ENCODE measurements at places on chromosomes 12 and 14. TPM values are rescaled to one million over a fixed set of nuclear protein-coding genes. Genes with fewer than 3 reads are reported as not detected.
A peak's percentile ranks its signal among the peaks of the same experiment; 100 is the strongest.

The MANSC1 gene
- 10.6 TPM for total RNA-seq

The CLEC6A gene
- 0.11 TPM for total RNA-seq

The KRT78 gene
- not detected for total RNA-seq

The PLXNC1 gene
- total RNA-seq: 2.0 TPM

The SLC39A9 gene
- 44.1 TPM for total RNA-seq

The CKAP4 gene
- 67.8 TPM for total RNA-seq

The LTB4R gene
- 6.9 TPM for total RNA-seq

The SYNE3 gene
- total RNA-seq: 0.34 TPM

The KLHL33 gene
- 0.17 TPM for total RNA-seq

The EID3 gene
- total RNA-seq: 2.5 TPM

DNA sequence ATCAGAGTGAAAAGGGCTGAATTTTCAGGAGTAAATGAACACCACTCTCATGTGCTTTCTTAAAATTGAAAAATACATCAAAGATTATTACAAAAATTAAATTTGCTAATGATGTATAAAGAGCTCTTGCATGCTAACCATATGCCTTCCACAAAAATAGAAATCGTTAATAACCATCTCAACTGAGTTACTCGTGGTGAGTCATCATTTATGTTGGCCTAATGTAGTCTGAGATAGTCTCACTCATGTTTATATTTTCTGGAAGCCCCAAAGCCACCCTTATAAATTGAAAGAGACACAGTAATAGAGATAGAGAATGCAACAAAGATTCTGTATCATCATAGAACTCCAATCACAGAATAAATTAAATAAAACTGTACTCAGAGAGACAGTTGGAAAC, 131.2 kb downstream of the KCNH5 start:
- DNase-seq: no peak

DNA sequence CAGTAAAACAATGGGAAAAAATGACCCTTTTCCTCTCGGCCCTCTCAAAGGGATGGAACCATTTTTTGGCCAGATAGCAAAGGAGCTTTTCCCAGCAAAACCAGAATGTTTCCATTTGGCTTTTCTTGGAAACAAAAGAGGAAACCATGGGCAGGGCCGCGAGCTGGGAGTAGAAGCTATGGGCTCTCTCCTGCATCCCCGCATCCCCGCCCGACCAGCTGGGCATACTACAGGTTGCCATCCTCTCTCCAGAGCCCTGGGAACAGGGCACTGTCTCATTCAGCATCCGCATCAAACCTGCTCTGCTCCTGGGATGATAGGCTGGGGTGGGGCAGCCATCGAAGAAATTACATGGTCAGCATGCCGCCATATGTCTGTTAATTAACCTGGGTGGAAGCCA, 20.9 kb downstream of the CD9 start:
- DNase-seq: no peak

GRCh38 chr14:64208261-64208660, 85.9 kb downstream of the ESR2 start:
- DNase-seq: no peak

DNA sequence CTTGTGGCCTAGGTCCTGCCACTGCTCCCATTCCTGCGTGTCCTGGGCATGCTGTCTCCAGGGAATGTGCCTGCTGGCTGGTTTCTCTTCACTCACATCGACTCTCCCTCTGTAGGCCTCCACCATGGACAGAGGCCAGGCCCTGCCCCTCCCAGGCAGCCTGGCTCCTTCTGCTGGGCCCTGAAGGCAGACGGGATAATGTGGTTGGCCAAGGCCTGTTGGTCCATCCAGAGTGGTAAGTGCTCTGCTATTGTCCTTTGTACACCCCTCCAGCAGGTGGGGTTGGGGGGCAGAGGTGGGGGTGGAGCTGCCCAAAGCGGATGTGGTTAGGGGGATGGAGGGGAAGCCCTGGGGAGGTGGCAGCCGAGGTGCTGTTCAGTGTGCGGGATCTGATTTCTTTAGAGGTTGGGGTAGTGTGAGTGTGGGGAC, 9.5 kb upstream of the NR4A1 start:
- DNase-seq: peak; percentile 42

DNA sequence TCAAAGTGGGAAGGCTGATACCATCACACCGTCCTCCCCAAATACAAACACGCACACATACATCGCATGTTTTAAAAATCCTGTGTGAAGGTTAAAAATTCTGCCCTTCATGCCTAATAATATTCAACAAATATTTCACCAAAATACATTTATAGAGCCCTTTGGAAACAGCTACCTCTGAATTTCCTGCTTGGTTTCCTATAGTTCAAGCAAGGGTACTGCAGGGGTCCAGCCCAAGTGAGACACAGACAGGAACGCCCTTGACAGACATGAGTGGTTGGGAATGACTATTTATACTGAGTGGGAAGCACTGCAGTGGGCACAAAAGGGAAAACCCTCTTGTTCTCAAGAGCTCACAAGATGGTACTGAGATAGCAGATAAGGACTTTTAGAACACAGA, 51.0 kb downstream of the ST8SIA1 start:
- no peak for DNase-seq

DNA sequence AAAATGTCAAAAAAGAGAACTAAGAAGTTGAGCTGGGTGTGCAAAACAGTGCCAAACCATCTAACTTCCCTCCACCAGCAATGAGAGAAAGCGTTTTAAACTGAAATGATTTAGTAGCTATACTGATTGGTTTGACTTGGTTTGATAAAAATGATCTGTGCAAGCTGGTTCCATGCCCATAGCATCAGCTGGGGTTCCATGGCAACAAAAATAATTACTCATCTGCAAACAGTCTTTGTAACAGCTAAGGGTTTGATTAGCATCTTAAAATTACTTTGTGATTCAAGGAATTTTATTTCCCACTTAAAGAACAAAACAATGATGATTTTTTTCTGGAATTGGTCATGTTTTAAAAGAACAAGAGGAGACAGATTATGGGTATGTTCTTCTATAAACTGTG, 15.0 kb upstream of the BICD1 start:
- no peak for DNase-seq

GRCh38 chr12:113464452-113464775, 7.3 kb downstream of the LHX5 start:
- DNase-seq: no peak

- no peak for DNase-seq
These were observed 60.0 kb downstream of the NOC4L start for GRCh38 chr12:132204063-132204792.

- no peak for DNase-seq
These were observed 434.6 kb upstream of the RGS6 start for GRCh38 chr14:71497645-71498086.

GRCh38 chr12:40312982-40313576, 88.3 kb downstream of the LRRK2 start:
- DNase-seq: no peak

DNA sequence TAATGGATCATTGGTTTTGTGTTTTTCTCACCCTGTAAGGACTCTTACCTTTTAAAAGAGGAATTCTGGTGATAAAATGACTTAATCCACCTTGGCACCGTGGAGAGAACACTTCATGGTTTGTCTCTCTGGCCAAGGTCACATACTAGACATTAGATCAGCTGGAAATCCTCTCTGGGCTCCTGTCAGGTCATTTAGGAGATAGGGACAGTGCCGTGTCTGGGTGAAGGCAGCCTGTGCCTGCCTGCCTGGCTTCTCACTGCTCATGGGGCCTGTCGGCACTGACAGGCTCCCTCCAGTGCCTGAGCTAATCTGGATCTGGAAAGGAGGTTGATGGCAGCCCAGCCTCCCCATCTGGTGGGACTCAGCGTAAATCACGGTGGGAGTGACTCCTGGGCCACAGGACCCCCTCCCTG, 5.7 kb downstream of the CRADD start:
- DNase-seq: no peak

DNA sequence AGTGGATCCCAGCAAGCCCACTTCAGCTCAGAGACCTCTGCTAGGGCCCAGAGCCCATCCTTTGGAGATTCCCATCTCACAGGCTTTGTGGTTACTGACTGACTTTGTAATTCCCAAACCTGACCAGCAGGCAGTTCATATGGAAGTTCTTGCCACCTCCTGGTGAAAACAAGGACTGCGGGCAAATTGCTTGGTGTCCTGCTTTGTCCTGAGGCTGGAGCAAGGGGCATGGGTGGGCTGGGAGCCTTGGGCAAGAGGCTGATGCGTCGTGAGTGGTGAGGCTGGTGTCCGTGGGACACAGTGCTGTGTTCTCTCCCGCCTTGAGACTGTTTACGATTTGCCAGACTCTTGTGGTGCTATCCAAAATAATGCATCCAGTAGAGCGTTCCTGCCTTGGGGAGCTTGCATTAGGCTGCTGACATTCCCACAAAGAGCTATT, 91.0 kb downstream of the LRRC74A start:
- peak; percentile 85 for DNase-seq

DNA sequence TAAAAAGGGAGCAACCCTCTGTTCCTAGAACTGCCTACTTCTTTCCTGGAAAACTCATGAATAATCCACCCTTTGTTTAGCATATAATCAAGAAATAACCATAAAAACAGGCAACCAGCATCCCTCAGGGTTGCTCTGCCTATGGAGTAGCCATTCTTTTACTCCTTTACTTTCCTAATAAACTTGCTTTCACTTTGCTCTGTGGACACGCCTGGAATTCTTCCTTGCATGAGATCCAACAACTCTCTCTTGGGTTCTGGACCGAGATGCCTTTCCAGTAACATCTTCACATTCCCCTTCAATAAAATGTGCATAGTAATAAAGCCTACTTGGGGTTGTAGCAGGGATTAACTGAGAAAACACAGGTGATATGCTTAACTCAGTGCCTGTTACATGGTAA, 286.4 kb upstream of the AMIGO2 start:
- DNase-seq: no peak

DNA sequence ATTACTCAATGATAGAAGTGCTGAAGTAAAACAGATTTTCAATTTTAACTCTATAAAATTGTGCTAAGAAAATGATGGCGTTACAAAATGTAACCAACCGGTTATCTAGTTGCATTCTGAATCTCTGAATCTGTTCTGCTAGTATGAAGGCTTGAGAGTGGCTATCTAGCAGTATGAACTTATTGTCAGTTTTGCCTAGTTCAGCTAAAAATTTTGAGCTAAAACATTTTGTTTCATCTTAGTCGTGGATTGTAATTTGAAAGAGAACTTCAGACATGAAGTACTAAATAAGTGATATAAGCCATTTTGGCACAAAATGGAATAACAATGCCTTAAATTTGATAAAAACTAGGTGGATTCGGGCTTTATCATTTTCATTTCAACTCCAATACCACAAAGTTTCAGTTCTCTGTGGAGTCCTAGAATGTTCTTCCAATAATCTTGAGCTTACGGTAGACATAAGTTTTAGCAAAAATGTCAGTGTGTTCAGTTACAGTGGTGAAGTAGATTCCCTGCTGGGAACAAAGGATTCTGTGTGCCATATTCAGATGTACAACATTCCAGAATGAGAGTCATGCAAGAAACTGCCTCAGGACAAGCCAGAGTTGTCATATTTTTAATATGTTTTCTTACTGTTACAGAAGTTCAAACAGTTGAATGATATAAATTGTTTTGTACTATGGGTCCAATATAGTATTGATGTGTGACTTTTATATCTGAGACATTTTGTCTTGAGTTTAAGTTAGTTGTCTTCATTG, 28.1 kb downstream of the ATP6V1D start:
- DNase-seq: no peak

- no peak for DNase-seq
These were observed 11.7 kb upstream of the SLC17A8 start for GRCh38 chr12:100345020-100345767.

- DNase-seq: peak; percentile 51
These were observed 136.7 kb downstream of the ZNF664 start for GRCh38 chr12:124109760-124110159.

- DNase-seq: no peak
These were observed 81.9 kb downstream of the NINJ2 start for GRCh38 chr12:581321-581720.

GRCh38 chr12:52582486-52582885, 8.8 kb upstream of the KRT74 start:
- no peak for DNase-seq

DNA sequence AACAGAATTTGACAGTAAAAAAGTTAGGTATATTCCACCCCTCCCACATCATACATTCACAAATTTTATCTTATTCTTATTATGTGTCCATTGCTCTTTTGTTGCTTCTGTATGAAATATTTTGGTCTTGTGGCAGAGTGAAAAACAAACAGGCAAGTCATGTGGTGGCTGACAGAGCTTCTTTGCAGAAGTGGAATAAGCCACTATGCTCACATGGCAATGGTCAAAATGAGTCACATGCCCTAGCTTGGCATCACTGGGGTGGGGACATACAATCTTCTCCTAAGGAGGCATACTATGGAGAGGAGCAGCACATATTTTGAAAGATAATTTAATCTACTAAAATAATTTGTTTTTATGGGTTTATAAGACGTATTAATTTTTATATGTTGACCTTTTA, 27.7 kb upstream of the CMA1 start:
- no peak for DNase-seq

GRCh38 chr12:9198012-9198411, 10.2 kb downstream of the PZP start:
- DNase-seq: no peak

DNA sequence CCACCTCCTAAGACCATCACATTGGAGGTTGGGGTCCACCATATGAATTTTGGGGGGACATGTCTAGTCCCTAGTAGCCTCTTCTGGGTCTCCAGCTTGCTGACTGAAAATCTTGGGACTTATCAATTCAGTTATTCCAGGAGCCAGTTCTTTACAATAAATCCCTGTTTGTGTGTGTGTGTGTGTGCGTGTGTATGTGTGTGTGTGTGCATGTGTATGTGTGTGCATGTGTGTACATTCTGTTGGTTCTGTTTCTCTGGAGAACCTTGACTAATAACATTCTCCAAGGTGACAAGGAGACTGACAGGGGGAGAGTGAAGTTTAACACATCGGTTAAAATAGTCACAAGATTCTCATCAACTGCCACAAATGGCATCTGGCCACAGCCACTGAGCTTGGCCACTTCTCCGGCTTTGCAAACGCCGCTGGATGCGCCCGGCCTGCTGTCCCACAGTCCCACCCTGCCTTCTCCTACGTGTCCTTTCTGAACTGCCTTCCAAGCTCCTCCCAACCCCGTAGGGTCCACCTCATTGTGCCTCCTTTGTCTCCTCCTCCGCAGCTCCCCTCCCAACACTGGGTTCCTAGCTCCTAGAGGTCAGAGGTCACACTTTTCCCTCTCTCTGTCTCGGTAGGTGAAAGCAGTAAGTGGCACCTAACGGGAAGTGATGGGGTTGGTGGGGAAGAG, 88.1 kb upstream of the DIO3 start:
- DNase-seq: no peak

GRCh38 chr14:33250963-33251362, 312.3 kb downstream of the NPAS3 start:
- DNase-seq: no peak

- no peak for DNase-seq
These were observed 11.5 kb downstream of the DHRS2 start for GRCh38 chr14:23647619-23648018.
